Stomach (tissue), 19 donors: ENCODE measurements at places on chromosomes 12 and 14. TPM values are rescaled to one million over a fixed set of nuclear protein-coding genes. Genes with fewer than 3 reads are reported as not detected.

Gene GLIPR1
- total RNA-seq, result 6.8 TPM

Gene FAM181A
- not detected for total RNA-seq

Gene SLC10A1
- total RNA-seq, result not detected

DNA sequence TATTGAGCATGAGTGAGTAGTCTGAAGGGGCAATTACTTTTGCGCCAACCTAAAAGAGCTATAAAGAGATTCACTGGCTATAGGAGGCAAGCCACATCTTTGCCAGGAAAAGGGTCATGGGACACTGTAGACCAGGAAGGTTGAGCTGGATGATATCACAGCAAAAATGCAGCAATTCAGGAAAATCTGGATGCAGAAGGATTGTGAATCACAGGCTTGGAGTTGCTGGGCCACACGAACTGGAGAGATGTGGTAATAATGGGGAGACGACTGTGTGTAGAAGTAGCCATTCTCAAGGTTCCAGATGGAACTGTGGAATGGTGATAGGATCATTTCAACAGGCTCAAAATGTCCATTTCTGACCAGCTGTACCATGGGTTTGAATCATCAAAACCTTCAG lies 151.4 kb upstream of the DAAM1 start:
- DNase-seq, result no peak

- DNase-seq, result no peak
These were observed 5.0 kb upstream of the CD4 start for GRCh38 chr12:6784296-6784695.
